ENCODE measurements at places on chromosomes 11 and 22.

DNA sequence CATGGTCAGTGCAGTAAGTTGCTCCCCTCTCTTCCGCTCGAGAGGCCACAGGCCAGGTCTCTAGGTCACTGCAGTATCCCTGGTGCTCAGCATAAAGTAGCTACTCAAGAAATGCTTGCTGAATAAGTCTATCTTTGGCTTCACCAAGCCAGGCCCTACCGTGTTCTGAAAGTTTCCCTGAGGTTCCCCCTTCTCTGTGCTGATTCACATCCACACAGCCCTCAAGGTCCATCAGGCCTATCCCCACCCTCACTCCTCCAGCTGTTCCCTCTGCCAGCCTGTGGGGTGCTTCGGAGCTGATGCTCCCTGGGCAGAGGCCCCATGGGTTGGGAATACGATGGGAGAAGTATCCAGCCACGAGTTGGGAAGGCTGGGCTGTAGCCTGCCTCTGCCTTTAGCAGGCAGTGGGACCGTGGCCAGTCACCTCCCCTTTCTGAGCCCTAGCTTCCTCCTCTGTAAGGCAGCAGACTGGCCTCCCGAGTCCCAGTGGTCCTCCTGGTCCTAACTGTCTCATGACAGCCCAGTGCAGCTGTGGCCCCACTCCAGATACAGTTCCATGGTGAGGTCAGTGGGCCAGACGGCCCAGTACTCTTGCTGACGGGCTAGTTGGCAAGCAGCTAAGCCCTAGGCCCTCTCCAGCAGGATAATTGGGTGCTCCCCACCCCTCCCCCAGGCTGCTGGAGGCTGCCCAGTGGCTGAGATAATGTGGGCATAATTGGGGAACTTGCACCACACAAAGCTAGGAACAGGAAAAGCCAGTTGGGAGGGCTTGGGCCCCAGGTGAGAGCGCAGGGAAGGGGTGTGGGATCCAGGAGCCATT lies 48.2 kb downstream of the NECTIN1 start:
- DNase-seq: no peak

- DNase-seq: no peak
Observed at GRCh38 chr11:65298655-65299179, 15.9 kb upstream of the CDC42EP2 start.

GRCh38 chr22:23062616-23063538 lies 7.4 kb upstream of the GNAZ start:
- no peak for DNase-seq

- DNase-seq: no peak
Observed at GRCh38 chr22:43449831-43450225, 38.0 kb downstream of the MPPED1 start.

DNA sequence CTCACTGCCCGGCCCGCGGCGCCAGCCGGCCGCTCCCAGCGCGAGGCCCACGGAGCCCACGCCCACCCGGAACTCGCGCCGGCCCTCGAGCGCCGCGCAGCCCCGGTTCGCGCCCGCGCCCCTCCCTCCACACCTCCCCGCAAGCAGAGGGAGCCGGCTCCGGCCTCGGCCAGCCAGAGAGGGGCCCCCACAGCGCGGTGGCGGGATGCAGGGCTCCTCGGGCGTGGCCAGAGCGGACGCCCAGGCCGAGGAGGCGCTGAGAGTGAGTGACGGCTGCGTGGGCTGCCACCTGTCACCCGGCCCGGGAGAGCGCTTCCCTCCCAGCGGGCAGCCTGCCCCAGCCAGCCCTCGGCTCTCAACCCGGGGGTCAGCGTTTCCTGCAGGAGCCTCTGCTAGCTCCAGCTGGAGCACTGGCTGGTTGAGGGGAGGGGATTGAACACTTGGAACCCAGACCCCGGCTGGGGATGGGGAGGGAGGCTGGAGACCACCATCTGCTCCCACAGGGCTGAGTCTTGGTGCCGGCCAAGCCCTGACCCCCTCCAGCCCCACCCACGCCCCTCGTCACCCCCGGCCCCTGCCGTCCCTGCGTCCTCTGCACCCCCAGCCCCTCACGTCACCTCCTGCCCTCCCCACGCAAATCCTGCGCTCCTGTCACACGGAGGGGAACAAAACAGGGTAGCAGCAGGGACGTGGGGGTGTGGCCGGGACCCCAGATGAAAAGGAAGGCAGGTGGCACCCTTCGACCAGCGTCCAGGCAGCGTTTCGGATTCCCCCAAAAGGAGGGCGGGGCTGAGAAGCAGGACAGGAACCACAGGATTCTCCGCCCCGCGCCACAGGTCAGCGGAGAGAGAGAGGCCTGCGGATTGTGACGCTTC lies 157.0 kb downstream of the BRD1 start:
- DNase-seq: no peak

- no peak for DNase-seq
Observed at GRCh38 chr11:115411120-115411519, 93.1 kb downstream of the CADM1 start.

GRCh38 chr11:69270941-69271340 lies 23.0 kb upstream of the MYEOV start:
- DNase-seq: no peak

- DNase-seq: no peak
Observed at GRCh38 chr11:15926071-15926470, 430.3 kb downstream of the SOX6 start.

DNA sequence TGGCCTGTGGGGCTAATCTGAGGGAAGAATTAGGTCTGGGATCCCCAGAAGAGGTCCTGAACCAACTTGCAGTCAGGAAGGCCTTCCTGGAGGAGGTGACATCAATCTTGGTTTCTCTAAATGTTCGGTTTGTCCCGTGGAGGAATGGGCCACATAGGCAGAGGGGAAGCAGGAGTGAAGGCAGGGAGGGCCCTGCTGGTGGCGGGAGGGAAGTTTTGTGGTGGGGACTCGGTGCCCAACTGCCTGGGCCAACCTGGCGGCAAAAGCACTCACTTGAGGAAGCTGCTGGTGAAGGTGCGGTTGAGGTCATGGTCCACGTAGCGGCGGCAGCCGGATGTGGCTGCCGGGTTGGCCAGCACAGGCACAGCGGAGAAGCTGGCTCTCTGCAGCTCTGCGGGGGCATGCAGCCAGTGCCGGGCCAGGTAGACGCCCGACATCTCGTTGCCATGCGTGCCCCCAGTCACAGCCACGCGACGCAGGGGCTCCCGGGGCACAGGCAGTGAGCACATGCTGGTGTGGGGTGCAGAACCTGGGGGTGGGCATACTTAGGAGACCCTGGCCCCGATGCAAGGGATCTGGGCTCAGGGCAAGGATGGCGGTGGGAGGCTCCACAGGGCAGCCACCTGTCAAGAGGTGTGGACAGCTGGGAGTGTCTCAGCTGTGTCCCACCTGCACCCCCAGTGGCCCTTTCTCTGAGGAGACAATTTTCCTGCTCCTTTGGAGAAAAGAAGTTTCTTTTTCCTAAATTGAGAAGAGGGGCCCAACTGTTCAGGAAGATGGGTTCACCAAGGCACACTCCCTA lies 3.8 kb downstream of the ACY3 start:
- peak; percentile 81 for DNase-seq

DNA sequence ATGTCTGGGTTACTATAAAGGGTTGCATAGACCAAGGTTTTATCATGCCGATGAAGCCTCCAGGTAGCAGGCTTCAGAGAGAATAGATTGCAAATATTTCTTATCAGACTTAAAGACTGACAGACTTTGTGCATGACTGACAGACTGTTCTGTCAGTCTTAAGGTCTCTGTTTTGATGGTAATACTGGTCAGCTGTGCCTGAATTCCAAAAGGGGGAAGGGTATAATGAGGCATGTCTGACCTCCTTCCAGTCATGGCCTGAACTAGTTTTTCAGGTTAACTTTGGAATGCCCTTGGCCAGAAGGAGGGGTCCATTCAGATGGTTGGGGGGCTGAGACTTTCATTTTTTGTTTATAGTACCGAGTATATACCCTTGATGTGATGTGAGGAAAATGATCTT lies 4.7 kb upstream of the KCTD14 start:
- DNase-seq: no peak

- no peak for DNase-seq
Observed at GRCh38 chr11:76329084-76329648, 51.8 kb downstream of the THAP12 start.

- DNase-seq: no peak
Observed at GRCh38 chr11:61059260-61059752, 43.0 kb upstream of the CD5 start.

DNA sequence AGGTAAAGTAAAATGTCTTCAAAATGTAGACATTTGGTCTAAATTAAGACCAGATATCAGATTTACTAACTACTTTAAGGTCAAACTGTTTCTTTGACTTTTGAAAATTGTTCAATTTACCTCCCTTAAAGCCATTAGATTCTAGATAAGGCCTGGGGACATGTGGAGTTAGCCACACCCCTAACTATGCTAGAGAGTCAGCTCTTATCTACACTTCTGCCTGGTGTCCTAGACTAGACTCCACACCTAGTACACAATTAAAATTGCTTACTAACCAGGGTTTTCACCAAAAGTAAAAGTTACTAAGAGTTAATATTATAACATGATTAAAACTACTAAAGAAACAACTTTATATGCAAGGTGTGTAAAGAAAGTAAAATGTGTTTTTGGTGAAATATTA lies 43.6 kb upstream of the DBX1 start:
- no peak for DNase-seq

- DNase-seq: no peak
Observed at GRCh38 chr22:29145321-29146072, 60.2 kb upstream of the EMID1 start.

GRCh38 chr11:32960553-32961164 lies 55.0 kb upstream of the DEPDC7 start:
- DNase-seq: peak; percentile 83

DNA sequence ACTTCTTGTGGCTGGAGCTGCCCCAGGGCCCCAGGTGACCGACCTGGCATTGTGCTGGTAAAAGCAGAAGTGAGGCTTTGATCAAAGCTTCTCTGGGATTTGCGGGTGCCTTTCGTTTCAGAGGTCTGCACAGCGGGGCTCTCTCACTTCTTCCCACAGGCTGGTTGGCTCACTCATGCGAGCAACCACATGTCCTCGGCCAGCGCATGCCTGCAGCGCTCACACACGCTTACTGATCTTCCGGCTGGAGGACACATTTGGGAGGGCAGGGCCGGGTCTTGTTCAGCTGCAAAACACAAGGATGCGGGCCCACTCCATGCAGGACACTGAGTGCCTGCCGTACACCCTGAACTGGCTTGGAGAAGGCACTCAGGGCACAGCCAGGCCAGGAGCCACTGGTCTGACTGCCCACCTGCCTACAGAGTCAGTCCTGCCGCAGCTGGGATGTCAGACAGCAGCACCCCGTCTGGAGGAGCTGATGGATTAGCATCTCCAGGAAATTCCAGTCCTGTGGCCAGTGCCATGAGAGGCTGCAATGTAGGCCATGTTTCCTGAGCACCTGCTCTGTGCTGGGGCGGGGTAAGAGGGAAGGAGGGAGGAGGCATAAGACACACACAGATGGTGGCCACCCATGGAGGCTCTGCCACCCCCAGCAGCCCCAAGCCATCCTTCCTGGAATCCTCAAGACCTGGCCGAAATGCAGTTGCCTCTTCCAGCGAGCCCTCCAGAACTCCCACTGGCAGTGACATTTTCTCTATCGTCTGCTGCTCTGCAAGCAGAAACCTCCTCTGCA lies 1383.2 kb downstream of the BRD1 start:
- no peak for DNase-seq

All from common myeloid progenitor, CD34-positive (primary cell).